Uterus (tissue), 4 donors: ENCODE measurements at places on chromosomes 4 and X. TPM values are rescaled to one million over a fixed set of nuclear protein-coding genes. Genes with fewer than 3 reads are reported as not detected.

DNA sequence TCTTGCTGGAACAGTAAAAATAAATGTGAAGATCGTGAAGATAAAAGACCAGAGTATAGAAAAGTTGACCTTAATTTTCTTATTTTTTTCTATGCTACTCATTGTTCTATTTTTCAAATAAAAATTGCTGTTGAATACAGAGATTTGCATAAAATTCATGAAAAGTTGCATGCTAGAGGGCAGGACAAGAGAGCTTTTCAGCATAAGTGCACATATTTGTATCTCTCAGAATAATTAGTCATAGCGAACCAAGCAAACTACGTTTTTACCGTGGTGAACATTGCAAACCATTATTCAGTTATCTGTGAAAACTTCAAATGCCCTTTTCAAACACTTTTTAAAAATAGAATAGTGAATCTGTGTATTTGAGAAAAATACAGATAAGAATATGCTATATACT, 26.4 kb upstream of the AFF2 start:
- DNase-seq = no peak

The PLAC1 gene
- not detected for total RNA-seq

The GAR1 gene
- total RNA-seq = 12.1 TPM

GRCh38 chrX:77396781-77397180, 50.4 kb upstream of the FGF16 start:
- DNase-seq = no peak

The ZAR1 gene
- total RNA-seq = not detected

The CEP135 gene
- total RNA-seq = 27.1 TPM

DNA sequence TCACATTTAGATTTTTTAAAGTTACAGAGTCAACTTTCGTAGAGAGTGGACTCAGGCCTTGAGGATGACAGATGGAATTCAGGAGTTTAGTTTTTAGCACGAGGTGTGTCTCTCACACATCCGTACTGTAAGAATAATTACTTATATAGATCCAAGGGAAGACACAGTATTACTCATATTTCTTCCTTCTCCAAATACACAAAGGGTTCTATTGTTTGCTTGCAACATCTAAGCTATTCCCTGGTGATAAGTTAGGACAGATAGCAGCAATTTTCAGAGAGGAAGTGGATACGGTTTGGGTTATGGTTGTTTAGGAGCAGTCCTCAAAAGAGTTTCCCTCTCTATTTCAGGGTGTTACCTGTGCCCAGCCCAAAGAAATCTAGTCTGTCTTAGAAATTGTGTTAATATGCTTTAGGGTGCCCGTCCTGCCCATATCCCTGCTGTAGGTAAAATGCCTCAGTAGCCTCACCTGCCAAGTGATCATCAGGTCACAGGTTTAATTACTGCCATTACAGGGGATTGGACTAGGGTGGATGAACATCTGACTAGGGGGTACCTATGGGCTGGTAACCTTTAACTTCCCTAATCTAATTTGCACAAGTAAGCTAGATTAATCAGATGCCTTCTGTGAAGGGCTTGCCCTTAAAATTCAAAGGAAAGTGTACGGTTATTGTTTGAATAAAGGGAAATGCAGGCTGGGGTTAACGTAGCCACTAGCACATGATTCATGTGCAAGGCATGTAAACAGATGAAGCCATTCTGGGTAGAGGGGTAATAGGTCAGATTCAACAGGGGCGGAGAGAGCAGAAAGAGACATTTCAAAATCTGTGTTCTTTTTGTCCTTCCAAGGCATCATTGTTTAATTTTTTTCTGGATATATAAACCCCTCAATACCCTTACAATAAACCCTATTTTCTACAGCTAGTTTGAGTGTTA, 8.7 kb upstream of the PPP3CA start:
- no peak for DNase-seq

The OPRPN gene
- not detected for total RNA-seq

The TRAPPC11 gene
- 96.8 TPM for total RNA-seq

DNA sequence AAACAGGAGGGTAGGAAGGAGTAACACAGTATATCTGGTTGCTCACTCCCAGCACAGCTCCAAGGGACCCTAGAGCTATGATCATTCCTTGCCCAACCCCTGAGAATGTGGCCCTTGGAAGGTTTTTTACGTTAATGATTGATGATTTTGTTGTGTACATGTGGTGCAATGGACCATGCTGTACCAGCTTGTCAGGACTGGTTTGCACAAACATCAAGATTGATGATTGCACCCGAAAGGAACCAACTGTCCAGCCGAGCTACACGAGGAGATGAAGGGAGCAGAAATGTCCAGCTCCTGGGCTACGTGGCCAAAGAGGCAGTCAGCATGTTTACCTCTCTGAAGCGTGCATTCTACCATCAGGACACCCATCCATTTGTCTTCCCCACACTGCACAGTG, 83.2 kb upstream of the USP9X start:
- no peak for DNase-seq

- DNase-seq = peak; percentile 38
Measured at GRCh38 chr4:158172261-158173258, at the start of gene GASK1B. GASK1B (minus strand) TSS chr4:158173025; CDS start chr4:158171375, 1,650 bp downstream.

DNA sequence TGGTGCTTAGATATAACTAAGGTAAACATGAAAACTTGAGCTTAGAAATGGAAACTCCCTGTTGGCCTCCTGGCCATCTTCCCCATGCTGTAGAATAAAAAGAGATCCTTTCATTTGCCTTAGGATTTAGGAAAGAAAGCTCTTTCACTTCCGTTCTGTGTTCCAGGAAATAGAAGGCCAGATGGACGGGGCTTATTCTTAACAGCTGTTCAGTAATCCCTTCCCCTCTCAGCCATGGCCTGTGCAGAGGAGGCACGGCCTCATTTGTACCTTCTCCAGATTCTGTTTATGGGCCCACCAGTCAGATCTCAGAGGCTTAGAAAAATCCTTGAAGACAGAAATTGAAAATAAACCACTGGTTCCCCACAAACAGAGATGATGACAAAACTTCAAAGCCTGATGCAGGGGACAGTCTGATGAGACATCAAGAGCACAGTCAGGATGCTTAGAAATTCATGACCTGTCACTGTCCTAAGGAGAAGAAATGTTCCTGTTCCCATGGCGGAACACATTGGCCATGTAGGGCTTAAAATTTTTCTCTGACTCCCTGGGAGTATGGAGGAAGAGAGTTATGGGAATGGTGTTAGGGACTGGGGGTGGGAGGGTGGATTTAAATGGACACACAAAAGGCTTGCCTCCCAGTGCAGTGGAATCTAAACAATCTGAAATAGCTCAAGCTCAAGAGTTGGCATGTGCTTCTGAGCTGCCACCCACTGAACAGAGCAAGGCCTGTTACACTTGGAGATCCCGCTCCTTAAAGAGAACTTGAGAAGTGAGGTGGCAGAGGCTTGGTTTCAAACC, 188.8 kb downstream of the SOWAHB start:
- no peak for DNase-seq

DNA sequence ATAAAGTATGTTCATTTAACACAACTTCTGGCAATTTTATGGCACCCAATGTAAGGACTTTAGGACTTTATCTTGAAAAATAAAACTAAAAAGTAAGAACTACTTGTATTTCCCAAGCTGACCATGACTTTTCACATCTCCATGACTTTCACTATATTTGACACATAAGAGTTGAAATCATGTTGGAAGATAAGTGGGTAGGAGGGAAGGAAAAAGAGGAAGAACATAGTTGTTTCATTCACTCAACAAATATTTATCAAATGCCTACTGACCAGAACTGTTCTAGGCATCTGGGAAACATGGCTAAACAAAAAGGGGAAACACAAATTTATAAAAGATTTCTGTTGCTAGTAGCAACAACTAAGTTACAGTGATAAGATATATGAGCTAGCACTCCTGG, 16.0 kb downstream of the SCLT1 start:
- no peak for DNase-seq

DNA sequence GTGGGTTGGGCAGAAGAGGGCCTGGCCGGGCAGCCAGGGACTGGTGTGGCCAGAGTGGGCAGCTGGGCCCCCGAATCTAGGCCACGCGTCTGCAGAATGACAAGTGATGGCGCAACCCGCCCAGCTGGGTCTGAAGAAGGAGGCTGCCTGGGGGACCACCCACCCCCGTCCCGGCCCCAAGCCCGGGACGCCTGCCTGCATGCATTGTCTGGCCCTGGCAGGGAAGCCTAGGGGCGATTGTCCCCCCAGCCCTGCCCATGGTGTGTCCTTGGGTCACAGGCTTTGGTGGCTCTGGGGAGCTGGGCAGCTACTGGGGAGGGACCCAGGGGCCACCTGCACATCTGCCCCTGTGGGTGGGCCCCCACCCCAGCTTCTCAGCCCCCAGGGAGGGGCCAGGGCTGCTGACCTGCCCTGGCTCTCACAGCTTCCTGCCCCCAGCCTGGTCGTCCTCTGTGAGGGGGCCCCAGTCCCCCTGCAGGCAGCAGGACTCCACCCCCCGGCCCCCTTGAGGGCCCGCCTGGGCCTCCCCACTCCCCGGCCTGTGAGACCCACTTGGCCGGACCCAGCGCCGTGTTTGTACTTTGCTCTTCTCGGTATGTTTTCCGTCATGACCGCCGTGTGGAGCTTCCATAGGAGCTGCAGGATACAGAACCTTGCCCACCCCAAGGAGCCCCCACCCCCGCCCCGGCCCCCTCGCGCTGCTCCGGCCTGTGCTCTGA, 4.9 kb downstream of the FGFR3 start:
- no peak for DNase-seq

DNA sequence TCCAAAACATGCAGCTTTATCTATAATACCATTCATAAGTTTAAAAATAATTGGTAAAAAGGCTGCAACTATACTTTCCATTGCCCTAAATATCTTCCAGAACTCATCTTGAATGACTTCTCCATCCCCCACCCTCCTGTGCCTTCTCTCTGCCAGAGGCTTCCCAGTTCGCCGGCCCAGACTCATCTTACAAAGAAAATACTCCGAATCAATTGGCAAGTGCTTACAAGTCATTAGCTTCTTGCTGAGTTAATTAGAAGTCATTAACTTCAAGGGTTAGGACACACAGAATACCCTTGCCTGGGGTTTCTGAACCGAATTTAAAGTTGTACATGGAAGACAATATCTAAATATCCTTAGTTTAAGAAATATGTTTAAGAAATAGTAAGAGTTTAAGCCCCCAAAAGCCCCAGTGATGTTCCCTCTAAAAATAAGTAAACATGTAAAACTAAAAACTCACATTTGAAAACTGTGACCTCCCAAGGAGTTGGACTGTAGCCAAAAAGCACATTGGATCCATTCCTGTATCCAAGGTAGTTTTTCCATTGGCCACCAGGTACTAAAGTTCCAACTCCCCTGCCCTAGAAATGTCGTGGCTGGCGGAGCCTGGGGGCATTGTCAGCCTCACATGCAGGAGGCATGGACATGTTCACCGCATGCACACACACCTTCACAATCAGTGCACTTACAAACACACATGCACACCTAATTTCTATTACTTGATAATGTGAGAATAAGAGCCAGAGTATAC, 535.2 kb upstream of the FAT1 start:
- DNase-seq = no peak

GRCh38 chr4:94302191-94302590, 40.4 kb downstream of the HPGDS start:
- DNase-seq = no peak

The ADH1C gene
- 1.0 TPM for total RNA-seq

DNA sequence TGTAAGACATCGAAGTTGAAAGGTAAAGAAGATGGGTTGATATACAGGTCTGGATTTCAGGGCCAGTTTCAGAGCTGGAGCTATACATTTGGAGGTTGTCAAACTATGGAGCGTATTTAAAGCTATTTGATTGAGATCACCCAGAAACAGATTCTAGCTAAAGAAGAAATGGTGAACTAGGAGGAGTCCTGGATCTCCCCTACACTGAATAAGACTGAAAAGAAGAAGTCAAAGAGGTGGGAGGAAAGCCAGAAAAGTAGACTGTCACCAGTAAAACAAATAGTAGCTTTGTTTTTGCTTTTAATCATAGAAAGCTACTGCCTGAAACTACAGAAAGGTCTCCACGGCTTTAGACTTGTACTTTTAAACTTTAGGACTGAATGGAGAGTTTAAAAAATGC, 5.0 kb upstream of the NDP start:
- no peak for DNase-seq

DNA sequence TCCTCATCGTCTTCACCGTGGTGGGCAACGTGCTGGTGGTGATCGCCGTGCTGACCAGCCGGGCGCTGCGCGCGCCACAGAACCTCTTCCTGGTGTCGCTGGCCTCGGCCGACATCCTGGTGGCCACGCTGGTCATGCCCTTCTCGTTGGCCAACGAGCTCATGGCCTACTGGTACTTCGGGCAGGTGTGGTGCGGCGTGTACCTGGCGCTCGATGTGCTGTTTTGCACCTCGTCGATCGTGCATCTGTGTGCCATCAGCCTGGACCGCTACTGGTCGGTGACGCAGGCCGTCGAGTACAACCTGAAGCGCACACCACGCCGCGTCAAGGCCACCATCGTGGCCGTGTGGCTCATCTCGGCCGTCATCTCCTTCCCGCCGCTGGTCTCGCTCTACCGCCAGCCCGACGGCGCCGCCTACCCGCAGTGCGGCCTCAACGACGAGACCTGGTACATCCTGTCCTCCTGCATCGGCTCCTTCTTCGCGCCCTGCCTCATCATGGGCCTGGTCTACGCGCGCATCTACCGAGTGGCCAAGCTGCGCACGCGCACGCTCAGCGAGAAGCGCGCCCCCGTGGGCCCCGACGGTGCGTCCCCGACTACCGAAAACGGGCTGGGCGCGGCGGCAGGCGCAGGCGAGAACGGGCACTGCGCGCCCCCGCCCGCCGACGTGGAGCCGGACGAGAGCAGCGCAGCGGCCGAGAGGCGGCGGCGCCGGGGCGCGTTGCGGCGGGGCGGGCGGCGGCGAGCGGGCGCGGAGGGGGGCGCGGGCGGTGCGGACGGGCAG, 792 bp downstream of the ADRA2C start:
- DNase-seq = peak; percentile 55

The ERVMER34-1 gene
- total RNA-seq = 0.26 TPM

The CCDC120 gene
- 4.1 TPM for total RNA-seq

DNA sequence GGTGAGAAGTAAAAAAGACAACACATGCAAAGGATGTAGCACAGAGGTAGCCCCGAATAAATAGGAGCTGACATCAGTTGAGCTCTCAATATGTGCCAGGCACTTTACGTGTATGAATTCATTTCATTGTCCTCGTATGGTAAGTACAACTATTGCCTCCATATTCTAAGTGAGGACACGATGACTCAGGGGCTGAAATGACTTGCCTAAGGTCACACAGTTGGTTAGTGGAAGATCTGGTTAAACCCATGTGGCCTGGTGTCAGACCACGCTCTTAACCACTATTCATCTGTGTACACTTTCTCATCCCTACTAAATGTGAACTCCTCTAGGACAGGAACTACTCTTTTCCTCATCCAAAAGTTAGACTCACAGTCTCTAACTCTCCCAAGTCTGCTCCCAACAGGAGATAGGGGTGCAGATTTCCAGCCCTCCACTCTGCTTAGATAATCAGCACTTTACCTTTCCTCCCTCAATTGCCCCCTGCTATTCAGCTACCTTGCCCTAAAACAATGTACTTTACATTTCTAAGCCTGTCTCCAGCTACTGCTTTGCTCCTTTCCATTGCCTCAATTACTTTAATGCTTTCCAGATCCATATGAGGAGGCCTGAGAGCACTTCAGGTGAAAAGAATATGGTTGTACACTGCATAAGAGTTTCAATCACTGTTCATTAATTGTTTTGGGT, 58.8 kb upstream of the LHFPL1 start:
- DNase-seq = no peak

The EGFL6 gene
- 0.18 TPM for total RNA-seq

GRCh38 chr4:61520166-61520565, 320.0 kb downstream of the ADGRL3 start:
- no peak for DNase-seq

The SGMS2 gene
- total RNA-seq = 14.9 TPM

The PABPC1L2A gene
- total RNA-seq = not detected
